CD4-positive, alpha-beta memory T cell (primary cell): ENCODE measurements at places on chromosomes 3 and 15. TPM values are rescaled to one million over a fixed set of nuclear protein-coding genes. Genes with fewer than 3 reads are reported as not detected.

OXSR1 gene
- total RNA-seq, result 43.9 TPM

MLF1 gene
- total RNA-seq, result 1.6 TPM

- H3K27me3 ChIP-seq, result no peaks in the 10 kb centered on the region
- no peak for DNase-seq
- no peak overlapping the region for H3K27ac ChIP-seq
- no peaks in the 10 kb centered on the region for H3K36me3 ChIP-seq
Observed at GRCh38 chr15:93477721-93478120, 388.7 kb upstream of the RGMA start.

DNA sequence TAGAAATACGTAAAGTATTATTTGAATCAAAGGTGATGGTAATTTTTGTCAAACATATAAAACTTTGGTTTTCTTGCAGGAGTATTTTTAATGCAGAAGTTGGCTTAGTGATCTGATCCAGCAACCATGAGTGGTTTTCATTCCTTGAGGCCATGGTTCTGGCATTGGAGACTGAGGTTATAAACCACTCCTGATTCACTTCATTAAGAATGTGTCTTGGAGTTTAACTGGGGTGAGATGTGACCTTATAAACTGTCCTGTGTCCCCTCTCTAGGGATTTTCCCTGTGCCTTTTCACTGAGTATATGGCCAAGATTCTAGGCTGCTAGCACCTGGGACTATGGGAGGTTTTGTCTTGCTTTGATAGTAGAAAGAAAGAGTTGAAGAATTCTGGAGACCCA, 94.3 kb downstream of the RYR3 start:
- no peak for DNase-seq
- H3K36me3 ChIP-seq, result no peaks in the 10 kb centered on the region
- H3K27ac ChIP-seq, result no peak overlapping the region
- H3K4me1 ChIP-seq, result no peaks in the 10 kb centered on the region
- H3K4me3 ChIP-seq, result no peak overlapping the region

GRCh38 chr3:6528951-6529350, 332.0 kb upstream of the GRM7 start:
- H3K36me3 ChIP-seq, result no peaks in the 10 kb centered on the region
- no peaks in the 10 kb centered on the region for H3K4me1 ChIP-seq
- H3K27ac ChIP-seq, result no peak overlapping the region

GRCh38 chr3:46549989-46550388, 16.1 kb downstream of the LRRC2 start:
- peaks cover 9% of the 10 kb centered on the region for H3K4me1 ChIP-seq
- no peaks in the 10 kb centered on the region for H3K36me3 ChIP-seq
- H3K27me3 ChIP-seq, result no peaks in the 10 kb centered on the region
- H3K27ac ChIP-seq, result no peak overlapping the region
- H3K4me3 ChIP-seq, result no peak overlapping the region
- no peak for DNase-seq
